ENCODE measurements at places on chromosomes 4 and X.

- no peak for DNase-seq
Observed at GRCh38 chr4:139977838-139978609, 176.0 kb downstream of the MAML3 start.

DNA sequence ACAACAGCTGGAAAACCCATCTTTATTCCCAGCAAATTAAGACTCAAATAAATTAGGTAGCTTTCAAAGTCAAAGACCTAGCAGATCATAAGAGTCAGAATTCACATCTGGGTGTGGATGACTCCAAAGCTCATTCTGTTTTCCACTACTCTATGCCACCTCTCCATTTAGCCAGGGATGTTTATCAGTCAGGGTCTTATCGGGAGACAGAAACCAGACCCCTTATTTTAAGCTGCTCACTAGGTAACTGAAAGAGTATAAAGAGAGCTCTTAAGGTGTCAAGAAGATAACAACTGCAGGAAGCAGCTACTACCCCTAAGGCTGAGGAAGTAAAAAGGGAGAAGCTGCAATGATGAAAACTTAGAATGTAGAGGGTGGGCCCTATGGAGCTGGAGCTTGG lies 333.7 kb upstream of the KLF3 start:
- DNase-seq = no peak

GRCh38 chrX:74160358-74160757 lies 143.6 kb upstream of the ZCCHC13 start:
- no peak for DNase-seq

DNA sequence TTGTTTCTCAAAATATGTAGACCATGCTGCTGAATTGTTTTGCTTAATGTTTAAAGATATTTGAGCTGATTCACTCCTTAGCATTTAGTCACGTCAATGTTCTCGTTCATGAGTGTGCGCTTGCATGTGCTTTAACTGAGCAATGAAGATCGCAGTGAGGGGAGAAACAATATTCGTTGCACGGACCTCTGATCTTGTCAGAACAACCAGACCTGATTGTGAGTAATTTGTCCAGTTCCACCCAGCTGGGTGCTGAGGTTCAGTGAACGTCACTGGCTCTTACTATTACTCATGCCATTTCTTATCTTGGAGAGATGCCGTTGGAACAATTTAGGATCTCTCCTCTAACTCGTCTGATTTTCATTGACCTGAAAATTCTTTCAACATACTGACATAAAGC lies 15.0 kb upstream of the PRKX start:
- no peak for DNase-seq

Measured in ecto neural progenitor cell (in vitro differentiated cells).